ENCODE measurements at places on chromosomes 2 and 18. TPM values are rescaled to one million over a fixed set of nuclear protein-coding genes. Genes with fewer than 3 reads are reported as not detected.

DNA sequence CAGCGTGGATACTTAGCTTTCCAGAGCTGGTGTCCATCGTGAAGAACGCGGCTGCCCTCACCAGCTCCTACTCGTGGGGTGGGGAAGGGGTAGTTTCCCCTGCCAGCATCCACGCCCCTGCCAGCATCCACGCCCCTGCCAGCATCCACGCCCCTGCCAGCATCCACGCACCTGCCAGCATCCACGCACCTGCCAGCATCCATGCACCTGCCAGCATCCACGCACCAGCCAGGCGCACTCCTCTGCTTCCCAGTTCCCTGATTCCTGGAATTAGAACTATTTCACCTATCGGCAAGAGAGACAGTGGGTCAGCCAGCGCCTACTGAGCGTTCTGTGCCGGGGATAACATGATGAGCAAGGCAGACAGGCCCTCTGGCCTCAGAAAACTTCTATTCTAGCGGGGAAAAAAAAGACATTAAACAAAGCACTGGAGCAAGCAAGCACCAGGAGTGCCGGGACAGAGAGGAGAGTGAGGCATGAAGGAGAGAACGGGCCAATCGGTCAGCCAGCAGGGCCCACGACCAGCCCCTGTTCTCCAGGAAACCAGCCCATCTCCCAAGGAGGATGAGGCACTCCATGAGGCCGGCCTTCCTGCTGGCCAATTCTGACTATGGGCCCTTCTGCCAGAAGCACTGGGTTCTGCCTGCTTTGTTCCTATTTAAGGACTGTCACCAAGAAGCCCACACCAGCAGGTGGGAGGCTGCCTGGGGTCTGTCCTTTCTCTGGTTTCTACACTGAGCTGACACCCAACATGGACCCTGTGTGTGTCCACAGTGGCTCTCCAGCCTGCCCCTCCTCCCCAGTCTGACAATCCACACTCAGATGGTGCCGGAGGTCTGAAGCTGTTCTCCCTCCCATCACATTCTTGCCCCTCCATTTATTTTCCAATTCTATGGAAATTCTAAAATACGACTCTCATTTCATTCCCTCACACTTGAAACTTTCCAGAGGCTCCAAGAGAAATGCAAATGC, 78.4 kb upstream of the SALL3 start:
- DNase-seq: no peak

CFC1 gene
- not detected for total RNA-seq

DNA sequence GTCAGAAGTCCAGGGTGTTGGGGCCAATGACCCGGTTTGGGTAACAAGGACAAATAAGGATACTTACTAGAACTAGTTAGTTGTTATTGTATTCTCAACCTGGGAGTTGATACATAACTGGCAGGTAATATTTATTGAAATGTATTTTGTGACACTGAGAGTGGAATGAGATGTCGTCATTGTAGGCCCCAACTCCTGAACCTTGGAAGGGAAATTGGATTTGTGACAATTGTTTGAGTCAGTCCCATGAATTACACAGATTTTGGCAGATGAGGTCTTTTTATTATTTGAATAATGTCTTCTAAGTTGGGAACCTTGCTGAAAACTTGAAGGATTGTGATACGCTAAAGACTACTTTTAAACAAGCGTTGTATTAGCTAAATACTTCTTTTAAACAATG, 5.1 kb downstream of the TIMM21 start:
- DNase-seq: no peak

TNFRSF11A gene
- total RNA-seq: 1.4 TPM

Data from renal cortical epithelial cell (primary cell).